Activated T-cell treated with anti-CD3 and anti-CD28 coated beads for 1 hour (primary cell): ENCODE measurements at places on chromosomes 1 and 21.
A peak's percentile ranks its signal among the peaks of the same experiment; 100 is the strongest.

GRCh38 chr1:205284420-205285144, 37.0 kb downstream of the NUAK2 start:
- peak; percentile 82 for DNase-seq

DNA sequence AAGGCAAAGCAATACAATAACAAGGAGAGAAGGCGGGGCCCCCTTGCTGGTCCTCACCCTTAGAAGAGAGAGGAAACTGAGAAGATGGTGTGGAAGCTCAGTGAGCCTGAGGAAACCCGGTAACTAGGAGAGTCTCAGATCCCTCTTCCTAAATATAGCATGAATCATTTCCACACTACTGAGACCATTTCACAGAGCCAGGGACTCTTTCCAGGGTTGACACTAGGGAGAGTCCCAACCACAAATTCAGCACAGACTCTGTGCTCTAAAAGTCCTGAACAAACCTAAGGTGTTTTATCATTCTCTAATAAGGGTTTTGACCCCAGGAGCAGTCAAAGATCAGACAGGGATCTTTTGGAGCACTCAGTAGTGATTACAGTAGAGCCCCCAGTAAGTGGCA, 647.7 kb downstream of the KCNT2 start:
- no peak for DNase-seq

DNA sequence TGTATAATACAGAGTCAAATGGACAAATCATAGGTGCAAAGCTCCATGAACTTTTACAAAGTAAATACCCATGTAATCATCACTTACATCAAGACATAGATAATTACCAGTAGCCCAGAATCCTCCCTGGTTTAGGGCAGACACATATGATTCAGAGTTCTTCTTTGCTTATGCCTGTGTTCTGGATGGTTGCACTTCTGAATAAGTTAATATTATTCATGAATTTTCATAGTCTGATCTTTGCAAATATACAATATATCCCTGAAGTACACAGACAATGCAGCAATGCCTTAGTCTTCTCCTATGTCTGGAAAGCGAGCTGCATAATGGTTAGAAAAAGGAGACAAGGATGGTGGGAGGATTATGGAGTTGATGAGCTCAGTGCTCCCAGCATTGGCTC, 122.4 kb upstream of the PLXNA2 start:
- no peak for DNase-seq

DNA sequence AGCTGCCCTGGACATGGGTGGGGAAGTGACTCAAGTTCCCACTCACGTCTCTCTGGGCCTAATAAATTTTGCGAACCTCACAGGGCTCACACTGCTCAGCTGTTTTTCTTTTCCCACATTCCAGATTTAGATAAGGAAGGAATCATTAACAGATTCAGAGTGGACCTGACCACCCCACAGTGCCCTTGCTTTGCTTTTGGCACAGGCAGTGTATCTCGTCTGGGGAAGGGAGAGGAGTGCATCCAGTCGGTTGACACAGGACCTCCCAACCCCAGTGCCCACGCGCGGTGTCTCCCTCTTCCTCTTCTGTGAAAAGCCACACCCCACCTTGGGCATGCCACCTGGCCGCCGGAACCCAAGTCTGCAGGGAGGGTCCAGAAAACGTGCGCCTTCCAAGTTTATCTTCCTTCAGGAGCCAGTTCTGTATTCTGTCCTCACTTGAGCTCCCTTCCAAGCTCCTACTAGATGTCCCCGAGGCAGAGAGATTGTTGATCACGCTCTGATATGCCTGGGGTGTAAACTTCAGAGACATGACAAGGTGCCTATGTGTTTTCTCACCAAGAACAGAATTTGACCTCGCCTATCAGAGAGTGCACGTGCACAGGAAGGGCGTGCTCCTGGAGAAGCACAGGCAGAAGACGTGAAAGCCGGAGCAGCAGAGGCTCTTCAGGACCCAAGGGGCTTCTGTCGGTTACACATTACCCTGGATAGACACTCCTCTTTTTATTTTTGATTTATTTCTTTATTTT, 9.5 kb upstream of the SLC2A5 start:
- DNase-seq, result no peak

DNA sequence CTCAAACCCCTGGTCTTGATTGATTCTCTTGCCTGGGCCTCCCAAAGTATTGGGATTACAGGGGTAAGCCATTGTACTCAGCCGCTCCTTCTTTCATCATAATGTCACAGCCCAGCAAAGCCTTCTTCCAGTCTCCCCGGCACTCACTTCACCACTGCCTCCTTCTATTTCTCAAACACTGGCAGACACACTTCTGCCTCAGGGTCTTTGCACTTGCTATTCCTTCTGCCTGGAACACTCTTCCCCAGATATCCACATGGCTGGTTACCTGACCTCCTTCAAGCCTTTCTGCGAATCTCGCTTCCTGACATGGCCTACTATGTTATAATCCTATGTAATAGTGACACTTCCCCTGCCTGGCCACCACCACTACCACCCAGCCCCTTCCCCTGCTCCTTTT, 7.2 kb upstream of the SLC9A1 start:
- no peak for DNase-seq

DNA sequence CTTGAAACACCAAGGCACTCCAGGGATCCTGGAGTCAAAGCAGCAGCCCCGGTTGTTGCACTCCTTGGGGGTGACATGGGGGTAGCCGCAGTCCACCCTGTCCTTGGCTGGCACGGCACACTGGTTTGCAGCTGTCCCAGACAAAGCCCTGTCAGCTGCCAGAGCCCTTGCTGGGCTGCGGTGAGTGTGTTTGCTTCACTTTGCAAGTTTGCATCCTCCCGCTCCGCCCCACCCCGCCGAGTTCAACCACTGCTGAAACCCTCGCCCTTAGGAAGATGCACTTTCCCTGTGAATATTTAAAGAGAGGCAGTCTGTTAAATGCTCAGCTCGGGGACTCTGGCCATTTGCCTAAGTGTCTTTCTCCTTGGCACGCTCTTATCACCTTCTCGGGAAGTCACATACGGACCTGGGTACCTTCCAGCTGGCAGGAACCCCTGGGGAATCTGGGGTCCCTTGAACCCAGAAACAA, 1.7 kb downstream of the TFF3 start:
- no peak for DNase-seq

DNA sequence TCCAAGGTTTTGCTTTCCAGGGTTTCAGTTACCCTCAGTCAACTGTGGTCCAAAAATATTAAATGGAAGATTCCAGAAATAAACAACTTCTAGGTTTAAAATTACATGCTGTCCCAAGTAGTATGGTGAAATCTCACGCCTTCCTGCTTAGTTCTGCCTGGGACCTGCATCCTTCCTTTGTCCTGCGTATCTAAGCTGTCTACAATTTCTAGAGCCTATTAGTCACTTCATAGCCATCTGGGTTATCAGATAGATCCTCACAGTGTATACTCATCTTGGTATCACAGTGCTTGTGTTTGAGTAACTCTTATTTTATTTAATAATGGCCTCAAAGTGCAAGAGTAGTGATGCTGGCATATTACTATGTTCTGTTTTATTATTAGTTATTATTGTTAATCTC, 157.7 kb downstream of the ROR1 start:
- no peak for DNase-seq

- no peak for DNase-seq
These were observed 76.6 kb downstream of the DMRTA2 start for GRCh38 chr1:50346621-50347020.

DNA sequence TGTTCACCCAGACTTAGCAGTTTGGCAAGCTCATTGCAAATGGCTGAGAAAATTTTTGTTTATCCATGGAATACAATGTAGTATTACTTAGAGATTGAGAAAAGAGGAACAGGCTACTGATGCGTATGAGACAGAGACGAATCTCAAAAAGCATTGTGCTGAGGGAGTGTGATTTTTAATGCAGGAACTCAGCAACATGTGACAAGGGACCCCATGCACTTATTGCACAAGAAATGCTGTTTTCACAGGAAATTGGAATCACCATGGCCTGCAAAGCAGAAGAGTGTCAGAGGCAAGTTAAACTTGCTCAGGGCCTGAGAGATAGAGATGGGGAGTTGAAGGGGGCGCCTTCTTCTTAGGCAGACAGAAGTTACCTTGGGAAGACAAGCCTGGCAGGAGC, 32.6 kb upstream of the TLR5 start:
- no peak for DNase-seq

DNA sequence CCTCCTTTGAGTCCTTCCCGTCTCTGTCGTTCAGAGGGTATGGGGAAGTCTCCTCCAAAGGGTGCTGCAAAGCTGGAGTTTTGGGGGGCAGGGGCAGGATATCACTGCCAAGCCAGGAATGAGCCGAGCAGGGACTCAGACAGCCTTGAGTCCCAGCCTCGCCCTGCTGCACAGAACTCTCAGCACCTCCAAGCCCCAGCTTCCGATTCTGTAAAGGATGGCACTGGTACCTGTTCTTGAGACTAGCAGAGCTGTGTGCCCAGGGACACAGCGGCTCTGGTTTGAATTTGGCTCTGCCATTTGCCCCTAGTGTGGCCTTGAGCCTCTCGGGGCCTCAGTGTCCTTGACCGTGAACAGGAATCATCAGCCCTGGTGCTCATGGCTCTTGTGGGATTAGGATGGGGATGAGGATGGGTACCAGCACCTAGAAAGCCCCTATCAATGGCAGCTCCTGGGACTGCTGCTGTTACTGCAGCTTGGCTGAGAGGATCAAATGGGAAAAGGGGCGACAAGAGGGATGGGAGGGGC, 1.5 kb upstream of the FBLIM1 start:
- DNase-seq, result no peak

DNA sequence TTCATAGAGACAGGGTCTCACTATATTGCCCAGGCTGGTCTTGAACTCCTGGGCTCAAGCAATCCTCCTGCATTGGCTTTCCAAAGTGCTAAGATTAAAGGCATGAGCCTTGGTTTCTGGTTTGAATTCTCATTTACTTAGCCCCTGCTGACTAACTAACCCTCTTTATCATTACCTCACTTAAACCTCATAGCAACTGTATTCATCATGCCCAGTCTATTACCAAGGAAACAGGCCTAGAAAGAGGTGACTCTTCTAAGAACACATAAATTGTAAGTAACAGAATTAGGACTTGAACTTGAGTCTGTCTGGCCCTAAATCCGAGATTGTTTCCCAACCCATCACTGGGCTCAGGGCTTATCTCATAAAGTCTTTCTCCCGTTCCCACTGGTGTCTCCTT, 44.2 kb downstream of the TMEM53 start:
- no peak for DNase-seq

DNA sequence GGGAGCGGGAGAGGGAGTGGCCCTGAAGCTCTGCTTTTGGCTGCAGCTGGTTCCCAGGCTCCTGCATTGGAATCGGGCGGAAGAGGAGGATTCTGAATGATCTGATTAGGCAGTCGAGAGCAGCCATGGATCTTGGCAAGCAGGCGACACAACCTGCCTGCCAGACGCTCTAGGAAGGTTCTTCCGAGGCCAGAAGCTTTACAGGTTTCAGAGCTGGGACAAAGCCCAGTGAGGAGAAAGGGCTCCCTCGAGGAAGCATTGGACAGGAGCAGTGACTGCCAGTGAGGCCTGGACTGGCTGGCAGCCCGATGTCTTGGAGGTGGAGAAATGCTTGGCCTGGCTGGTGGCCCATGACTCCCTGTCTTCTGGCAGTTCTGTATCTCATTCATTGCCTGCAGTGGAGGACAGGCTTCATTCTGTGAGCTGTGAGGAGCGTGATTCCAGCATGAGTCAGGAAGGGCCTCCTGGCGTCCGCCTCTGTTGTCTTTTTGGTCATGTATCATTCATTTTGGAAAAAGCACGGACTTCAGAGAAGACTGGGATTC, 132.7 kb upstream of the IPO9 start:
- DNase-seq, result no peak

GRCh38 chr1:4937876-4938534, 283.6 kb downstream of the AJAP1 start:
- no peak for DNase-seq

- DNase-seq, result no peak
These were observed 38.5 kb downstream of the RGS4 start for GRCh38 chr1:163107655-163108054.

DNA sequence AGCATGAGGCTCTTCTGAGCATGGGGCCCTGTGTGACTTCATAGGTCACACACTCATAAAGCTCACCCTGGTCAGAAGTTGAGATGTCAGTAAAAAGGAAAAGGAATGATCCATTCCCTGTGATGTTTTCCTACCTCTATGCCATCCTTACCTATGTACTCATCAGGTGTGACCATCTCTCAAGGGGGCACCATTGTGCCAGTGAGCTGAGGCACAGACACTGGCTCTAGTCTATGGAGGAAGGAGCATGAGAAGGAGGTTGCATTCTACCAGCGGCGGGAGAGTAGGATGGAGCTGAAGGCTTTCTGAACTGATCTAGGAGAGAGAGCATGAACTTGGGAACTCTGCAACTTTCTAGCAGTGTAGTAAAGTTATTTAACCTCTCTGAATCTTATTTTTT, 65.8 kb upstream of the RGL1 start:
- no peak for DNase-seq

- DNase-seq, result no peak
These were observed 63.1 kb downstream of the ELK4 start for GRCh38 chr1:205568469-205569361.

DNA sequence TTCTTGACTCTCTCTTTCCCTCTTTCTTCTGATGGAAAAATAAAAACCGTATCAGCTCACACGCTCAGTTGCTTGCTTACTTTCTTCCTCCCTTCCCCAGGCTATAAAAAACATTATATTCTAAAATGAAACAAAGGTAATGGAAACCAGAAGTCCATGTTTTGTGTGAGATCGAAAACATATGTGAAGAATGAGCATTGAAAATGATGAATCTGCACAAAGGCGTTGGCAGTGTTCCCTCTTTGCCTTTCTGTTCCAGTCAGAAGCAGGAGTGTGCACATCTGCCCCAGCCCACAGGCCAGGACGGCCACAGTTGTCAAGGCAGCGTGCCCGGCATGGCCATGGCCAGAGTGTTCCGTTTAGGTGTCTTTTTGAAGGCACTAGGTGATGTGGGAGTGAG, 185.3 kb upstream of the USP24 start:
- no peak for DNase-seq

- no peak for DNase-seq
These were observed 192.4 kb downstream of the TGFBR3 start for GRCh38 chr1:91693557-91693956.

- DNase-seq, result no peak
These were observed 37.8 kb upstream of the ADARB1 start for GRCh38 chr21:45036630-45037029.

DNA sequence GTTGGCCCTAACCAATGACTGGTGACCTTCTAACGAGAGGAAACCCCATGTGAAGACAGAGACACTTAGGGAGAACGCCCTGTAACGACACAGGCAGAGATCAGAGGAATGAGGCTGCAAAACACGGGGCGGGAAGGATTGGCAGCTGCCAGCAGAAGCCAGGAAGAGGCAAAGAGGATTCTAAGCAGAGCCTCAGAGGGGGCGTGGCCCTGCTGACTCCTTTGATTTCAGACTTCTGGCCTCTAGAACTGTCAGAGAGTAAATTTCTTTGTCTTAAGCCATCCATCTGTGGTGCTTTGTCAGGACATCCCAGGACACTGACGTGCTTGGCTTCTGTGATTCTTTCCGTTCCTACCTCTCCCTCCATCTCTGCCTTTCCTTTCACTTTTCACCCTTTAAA, 79.3 kb downstream of the SH3BGR start:
- DNase-seq, result no peak

GRCh38 chr1:212247179-212247721, 38.0 kb upstream of the PPP2R5A start:
- DNase-seq, result no peak

GRCh38 chr1:162722036-162722435, 68.5 kb upstream of the HSD17B7 start:
- DNase-seq, result no peak
